Tibial nerve (tissue), 4 donors: ENCODE measurements at places on chromosomes 4 and X. TPM values are rescaled to one million over a fixed set of nuclear protein-coding genes. Genes with fewer than 3 reads are reported as not detected.

RAB40A gene
- 0.39 TPM for total RNA-seq

- no peak for DNase-seq
Measured at GRCh38 chr4:128220286-128221235, 67.1 kb downstream of the PGRMC2 start.

EREG gene
- total RNA-seq, result not detected

FDCSP gene
- not detected for total RNA-seq

GRCh38 chr4:20831746-20832145 lies 131.5 kb downstream of the PACRGL start:
- no peak for DNase-seq

CRMP1 gene
- total RNA-seq, result 0.30 TPM

NALF2 gene
- total RNA-seq, result not detected

XK gene
- total RNA-seq, result under 0.01 TPM

DNA sequence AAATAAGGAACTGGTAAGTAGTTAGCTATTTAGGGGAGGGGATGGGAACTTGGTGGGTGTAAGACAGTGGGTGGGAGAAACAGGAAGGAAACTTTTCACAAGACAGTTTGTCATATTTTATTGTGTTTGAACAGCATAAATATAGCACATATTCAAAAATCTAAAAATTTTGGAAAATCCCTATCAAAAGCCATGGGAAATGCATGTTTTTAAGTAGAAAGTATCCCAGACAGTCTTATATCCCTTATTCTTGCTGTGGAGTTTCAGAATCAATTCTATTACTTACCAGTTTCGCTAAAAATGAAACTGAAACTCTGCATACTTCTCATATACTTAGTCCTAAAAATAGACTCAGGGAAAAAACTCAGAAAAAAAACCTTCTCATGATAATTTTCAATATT lies 22.3 kb upstream of the RASGEF1B start:
- DNase-seq, result no peak
